Activated CD4-positive, alpha-beta T cell treated with anti-CD3 and anti-CD28 coated beads, Interleukin-2, amount 10 ng/mL, durations not matched to agents 7 days and 5 days (primary cell): ENCODE measurements at places on chromosomes 2 and 18. TPM values are rescaled to one million over a fixed set of nuclear protein-coding genes. Genes with fewer than 3 reads are reported as not detected.

Gene ITGAV
- 6.5 TPM for total RNA-seq

Gene SERPINB3
- not detected for total RNA-seq

Gene PDE6D
- 30.2 TPM for total RNA-seq

- DNase-seq: peak; percentile 63
- no peaks in the 10 kb centered on the region for H3K27me3 ChIP-seq
- H3K4me1 ChIP-seq: peaks cover 43% of the 10 kb centered on the region
- H3K36me3 ChIP-seq: peaks cover 59% of the 10 kb centered on the region
- peak overlapping the region; percentile 91 for H3K27ac ChIP-seq
- no peak overlapping the region for H3K4me3 ChIP-seq
Measured at GRCh38 chr2:88753833-88754584, 62.5 kb downstream of the RPIA start.

- no peak overlapping the region for H3K27ac ChIP-seq
- no peak overlapping the region for H3K4me3 ChIP-seq
- H3K36me3 ChIP-seq: peaks cover 10% of the 10 kb centered on the region
- no peak for DNase-seq
- peaks cover under 1% of the 10 kb centered on the region for H3K4me1 ChIP-seq
- H3K27me3 ChIP-seq: no peaks in the 10 kb centered on the region
Measured at GRCh38 chr2:54042897-54043620, 72.3 kb upstream of the PSME4 start.

- H3K4me3 ChIP-seq: no peak overlapping the region
- H3K4me1 ChIP-seq: peaks cover 28% of the 10 kb centered on the region
- peaks cover 65% of the 10 kb centered on the region for H3K36me3 ChIP-seq
- no peak overlapping the region for H3K27ac ChIP-seq
- H3K27me3 ChIP-seq: no peaks in the 10 kb centered on the region
Measured at GRCh38 chr2:128169497-128169896, 78.5 kb downstream of the UGGT1 start.

- no peak overlapping the region for H3K4me3 ChIP-seq
- H3K4me1 ChIP-seq: no peaks in the 10 kb centered on the region
- no peak overlapping the region for H3K27ac ChIP-seq
- peaks cover 11% of the 10 kb centered on the region for H3K36me3 ChIP-seq
Measured at GRCh38 chr2:8247905-8248622, 433.8 kb upstream of the ID2 start.

DNA sequence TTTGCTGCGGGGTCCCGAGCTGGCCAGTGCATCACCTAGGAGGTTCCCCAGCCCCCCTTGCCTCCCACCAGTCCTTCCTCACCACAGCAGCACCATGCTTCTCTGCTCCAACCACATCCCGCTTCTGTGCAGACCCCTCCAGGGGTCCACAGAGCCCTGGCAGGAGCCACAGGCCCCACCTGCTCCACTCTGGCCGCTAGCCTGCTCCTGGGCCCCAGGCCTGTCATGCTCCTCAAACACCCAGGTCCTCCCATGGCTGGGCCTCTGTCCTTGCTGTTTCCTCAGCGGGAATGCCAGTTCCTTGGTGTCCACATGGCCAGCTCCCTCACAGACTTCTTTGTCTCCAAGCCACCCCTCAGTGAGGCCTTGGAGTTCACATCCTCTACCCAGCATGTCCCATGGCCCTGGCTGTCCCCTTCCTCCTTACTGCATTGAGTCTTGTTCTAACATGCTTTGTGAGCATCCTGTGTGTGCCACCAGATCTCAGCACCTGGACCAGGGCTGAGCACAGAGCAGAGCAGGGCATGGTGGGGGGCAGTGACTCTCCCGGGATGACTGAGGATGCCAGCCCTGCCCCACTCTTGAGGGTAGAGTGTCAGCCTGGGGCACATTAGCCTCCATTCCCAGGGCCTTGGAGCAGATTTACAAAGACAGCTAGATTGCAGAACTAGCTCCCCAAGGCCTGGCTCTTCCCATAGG, 201.0 kb upstream of the HS6ST1 start:
- peaks cover 11% of the 10 kb centered on the region for H3K4me1 ChIP-seq
- no peak overlapping the region for H3K4me3 ChIP-seq
- no peaks in the 10 kb centered on the region for H3K36me3 ChIP-seq
- H3K27ac ChIP-seq: no peak overlapping the region
- DNase-seq: no peak

DNA sequence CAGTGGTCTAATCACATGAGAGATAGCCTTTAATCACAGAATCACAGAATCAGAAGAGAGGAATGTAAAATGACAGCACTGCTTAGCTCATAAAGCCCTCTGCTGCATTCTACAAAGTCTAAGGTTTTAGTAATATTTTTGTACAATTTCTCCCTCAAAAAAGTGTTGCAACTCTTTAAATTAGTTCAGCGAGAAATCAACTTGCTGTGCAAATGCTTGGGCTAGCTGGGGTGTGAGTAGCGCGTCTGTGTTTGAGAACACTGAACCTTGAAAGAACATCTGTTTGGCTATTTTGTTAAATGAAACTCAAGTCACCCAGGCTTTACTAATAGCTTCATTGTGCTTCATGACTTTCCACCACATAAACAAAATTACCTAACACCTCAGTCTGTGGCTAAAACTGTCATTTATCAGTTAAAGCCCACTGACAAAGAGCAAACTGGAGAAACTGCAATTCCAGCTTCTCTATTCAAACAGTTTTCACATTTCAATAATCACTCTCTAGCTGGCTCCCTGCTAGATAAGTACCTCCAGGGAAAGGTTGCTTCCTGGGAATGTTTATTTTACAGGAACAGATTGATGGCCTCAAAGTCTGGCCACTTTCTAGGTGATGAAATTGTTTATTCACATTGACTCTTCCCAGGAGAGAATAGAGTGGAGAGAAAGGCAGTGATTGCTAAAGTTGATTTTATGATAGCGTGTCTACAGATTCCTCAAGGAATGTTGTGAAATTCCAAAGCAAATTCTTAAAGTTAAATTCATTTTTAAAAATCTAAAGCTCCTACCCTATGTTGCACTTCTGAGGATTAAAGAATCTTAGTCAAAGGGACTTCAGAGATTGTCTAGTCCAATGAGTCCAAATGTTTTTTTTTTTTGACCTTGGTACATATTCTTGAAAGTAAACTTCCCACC, 36.0 kb upstream of the STAT1 start:
- DNase-seq: no peak
- H3K27me3 ChIP-seq: no peaks in the 10 kb centered on the region
- H3K4me3 ChIP-seq: no peak overlapping the region
- peaks cover 39% of the 10 kb centered on the region for H3K36me3 ChIP-seq
- H3K27ac ChIP-seq: no peak overlapping the region
- peaks cover 11% of the 10 kb centered on the region for H3K4me1 ChIP-seq

DNA sequence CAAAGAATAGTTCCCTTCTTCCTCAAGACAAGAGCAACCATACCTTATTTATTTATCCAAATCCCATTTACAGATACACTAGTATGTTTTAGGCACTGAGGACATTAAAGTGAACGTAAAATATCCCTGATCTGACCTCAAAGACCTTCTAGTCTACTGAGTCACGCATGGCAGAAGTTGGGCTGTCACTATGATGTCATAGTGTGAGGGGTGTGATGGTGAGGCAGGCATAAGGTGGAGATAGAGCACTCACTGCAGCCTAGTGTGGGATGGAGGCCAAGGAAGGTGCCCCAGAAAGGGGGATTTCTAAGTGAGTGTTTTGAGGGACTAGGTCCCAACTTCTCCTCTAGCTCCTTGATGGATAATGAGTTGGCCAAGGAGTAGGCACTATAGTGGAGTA, 249.5 kb upstream of the SKOR2 start:
- no peak overlapping the region for H3K4me3 ChIP-seq
- DNase-seq: no peak
- no peak overlapping the region for H3K27ac ChIP-seq
- H3K4me1 ChIP-seq: no peaks in the 10 kb centered on the region
- H3K27me3 ChIP-seq: no peaks in the 10 kb centered on the region
- no peaks in the 10 kb centered on the region for H3K36me3 ChIP-seq

DNA sequence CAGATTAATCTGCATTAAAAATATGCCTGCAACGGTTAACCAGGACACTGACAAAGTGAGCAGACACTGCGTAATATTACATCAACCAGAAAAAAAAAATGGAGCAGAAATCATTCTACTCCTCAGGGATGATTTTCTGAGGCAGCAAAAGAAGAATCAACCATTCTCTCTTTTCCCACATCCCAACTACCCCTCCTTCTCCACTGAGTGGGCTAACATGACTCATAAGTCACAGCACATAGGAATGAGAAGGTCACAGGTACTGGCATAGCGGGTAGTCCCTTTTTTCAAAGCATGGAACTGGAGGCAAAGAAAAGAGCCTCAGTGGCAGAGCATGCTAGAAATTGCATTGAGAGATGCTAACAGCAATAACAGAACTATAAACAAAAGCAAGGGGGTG, 54.3 kb upstream of the TSPYL6 start:
- no peaks in the 10 kb centered on the region for H3K36me3 ChIP-seq
- H3K27me3 ChIP-seq: peaks cover 11% of the 10 kb centered on the region
- no peak overlapping the region for H3K27ac ChIP-seq
- no peaks in the 10 kb centered on the region for H3K4me1 ChIP-seq
- no peak for DNase-seq
- H3K4me3 ChIP-seq: no peak overlapping the region
